ENCODE measurements at places on chromosomes 11 and 22.

- DNase-seq = no peak
Measured at GRCh38 chr22:39384750-39385480, 14.7 kb upstream of the TAB1 start.

DNA sequence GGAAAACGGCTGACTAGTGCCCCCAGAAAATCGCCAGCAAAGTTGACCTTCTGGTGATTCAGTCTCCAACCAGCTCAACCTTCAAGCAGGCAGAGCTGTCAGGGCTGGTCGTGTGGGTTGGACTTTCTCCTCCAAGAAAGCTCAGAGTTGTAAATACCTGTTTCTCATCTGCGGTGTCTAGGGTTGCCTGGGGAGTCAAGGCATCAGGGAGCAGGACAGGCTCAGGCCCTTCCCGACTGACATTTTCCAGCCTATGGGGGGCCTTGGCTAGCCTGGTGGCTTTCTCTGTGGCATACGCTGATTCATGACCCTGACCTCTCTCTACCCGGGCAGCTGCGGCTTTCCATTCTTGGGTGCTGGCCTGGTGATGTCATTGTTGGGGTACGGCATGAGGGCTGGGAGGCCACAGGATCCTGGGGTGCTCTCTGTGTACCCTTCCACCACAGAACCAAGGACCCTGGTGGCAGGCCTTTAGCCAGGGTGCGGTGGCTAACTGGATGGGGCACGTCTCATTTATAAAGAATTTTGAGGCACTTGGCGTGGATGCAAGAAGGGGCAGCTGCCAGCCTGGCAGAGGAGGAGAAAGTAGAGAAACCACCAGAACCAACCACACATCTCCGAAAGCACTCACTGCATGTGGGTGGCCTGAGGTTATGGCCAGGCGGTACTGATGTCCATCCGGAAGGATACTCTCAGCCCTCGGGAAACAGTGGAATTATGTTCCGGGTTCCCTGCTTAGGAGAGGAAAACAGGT is 64.9 kb downstream of the BCR start:
- no peak for DNase-seq

- no peak for DNase-seq
Measured at GRCh38 chr11:35617687-35618496, at the start of gene FJX1. FJX1 (plus strand) TSS chr11:35618460; CDS start chr11:35618637, 177 bp downstream.

DNA sequence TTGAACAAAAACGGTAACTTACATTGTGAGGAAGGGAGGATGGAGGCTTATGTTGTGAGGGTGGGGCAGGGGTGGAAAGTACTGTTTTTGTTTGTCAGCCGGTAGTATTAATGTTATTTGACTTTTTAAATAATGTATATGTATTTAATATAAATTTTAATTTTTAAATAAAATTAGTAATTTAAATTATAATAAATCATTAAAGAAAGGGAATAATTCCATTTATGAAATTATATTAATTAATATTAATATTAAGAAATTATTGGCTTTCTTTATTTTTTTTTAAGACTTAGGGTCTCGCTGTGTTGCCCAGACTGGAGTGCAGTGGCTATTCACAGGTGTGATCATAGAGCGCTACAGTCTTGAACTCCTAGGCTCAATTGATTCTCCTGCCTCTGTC is 24.0 kb upstream of the TNRC6B start:
- DNase-seq = no peak

GRCh38 chr11:40921246-40921645 is 538.2 kb downstream of the LRRC4C start:
- DNase-seq = no peak

DNA sequence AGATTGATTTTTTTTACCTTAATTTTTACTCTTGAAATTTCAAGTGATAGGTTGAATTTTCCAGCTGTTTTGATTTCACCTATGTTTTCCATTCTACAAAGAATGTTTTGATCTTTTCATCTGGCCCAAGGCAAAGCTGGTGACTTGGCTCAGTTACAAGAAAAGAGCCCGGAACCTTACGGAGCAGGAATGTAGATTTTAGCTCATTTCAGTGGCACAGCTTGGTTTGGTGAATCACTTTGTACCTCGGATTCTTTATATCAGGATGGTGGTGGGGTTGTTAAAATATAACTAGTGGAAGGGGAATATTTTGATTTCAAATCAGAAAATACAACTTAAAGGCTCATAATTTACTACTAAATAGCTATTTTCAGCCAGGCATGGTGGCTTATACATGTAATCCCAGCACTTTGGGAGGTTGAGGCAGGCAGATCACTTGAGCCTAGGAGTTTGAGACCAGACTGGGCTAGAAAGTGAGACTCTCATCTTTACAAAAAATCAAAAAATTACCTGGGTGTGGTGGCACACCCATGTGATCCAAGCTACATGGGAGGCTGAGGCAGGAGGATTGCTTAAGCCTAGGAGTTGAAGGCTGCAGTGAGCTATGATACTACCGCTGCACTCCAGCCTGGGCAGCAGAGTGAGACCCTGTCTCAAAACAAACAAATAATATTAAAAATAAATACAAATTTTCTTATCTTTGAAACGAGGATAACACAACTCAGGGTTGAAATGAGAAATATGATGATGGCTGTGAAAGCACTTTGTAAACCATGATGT is 9.4 kb upstream of the GRIK4 start:
- DNase-seq = no peak

GRCh38 chr22:38788021-38788816 is 5.7 kb downstream of the DNAL4 start:
- no peak for DNase-seq

- no peak for DNase-seq
Measured at GRCh38 chr11:103368145-103368544, 258.9 kb downstream of the DYNC2H1 start.

DNA sequence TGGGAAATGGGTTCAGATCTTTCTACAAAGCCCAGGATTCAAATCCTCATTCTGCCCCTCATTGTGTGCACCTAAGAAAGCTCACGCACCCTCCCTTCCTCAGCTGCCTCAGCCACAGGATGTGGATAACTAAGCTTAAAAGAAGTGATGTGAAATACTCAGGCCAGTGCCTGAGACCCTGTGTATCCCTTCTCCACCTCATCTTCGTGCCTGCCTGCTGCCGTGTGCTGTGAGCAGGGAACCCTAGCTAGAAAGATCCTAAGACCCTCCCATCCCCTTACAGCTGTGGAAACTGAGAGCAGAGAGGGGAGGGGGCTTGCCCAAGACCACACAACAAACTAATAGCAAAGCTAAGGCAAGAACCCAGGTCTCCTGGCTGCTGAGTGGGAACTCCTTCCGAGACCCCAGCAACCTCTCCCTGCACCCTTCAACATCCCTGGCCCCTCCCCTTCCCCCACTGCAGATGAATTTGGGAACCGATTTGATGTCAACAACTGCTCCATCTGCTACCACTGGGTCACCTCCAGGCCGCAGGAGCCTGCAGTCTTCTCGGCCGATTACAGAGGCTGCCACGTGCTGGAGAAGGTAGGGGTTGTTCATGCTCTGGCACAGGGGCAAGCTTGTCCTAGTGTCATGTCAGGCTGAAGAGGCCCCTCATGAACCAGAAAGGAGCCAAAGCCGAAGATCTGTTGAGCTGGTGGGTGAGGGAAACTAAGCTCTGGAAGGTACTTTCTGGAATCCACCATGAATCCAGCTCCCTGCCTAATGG is 1.5 kb downstream of the ZP1 start:
- DNase-seq = no peak

- no peak for DNase-seq
Measured at GRCh38 chr11:108768964-108769363, 104.1 kb downstream of the DDX10 start.

Data from activated T-helper 1 cell treated with Interleukin-2 at 50 U/mL for 16 hours (primary cell).